Temporal lobe (tissue), 4 donors: ENCODE measurements at places on chromosomes 4 and X. TPM values are rescaled to one million over a fixed set of nuclear protein-coding genes. Genes with fewer than 3 reads are reported as not detected.

The PNMA5 gene
- 3.0 TPM for total RNA-seq

The F9 gene
- total RNA-seq: not detected

The SERTM2 gene
- total RNA-seq: under 0.01 TPM

The HPSE gene
- 0.49 TPM for total RNA-seq

The GAK gene
- 46.2 TPM for total RNA-seq

The CENPC gene
- total RNA-seq: 24.1 TPM

The SLITRK4 gene
- total RNA-seq: 36.9 TPM

The GAGE12E gene
- total RNA-seq: not detected

The TLR10 gene
- 0.74 TPM for total RNA-seq

The GABRG1 gene
- total RNA-seq: 21.9 TPM

The SPINK2 gene
- total RNA-seq: not detected

The GAB3 gene
- 0.74 TPM for total RNA-seq

The CTAG2 gene
- not detected for total RNA-seq

The RBMXL3 gene
- not detected for total RNA-seq

The CXXC4 gene
- 102 TPM for total RNA-seq

The XAGE2 gene
- total RNA-seq: not detected

The PCDH7 gene
- total RNA-seq: 35.2 TPM

The KLB gene
- 0.25 TPM for total RNA-seq

The TRIM75 gene
- not detected for total RNA-seq

The INPP4B gene
- 4.7 TPM for total RNA-seq

The FHIP1A gene
- total RNA-seq: 3.7 TPM

The PAGE2B gene
- total RNA-seq: not detected

The LIMCH1 gene
- total RNA-seq: 117 TPM

The USP51 gene
- total RNA-seq: 3.7 TPM

The TCP11X2 gene
- total RNA-seq: not detected

The NSG1 gene
- 253 TPM for total RNA-seq

The FATE1 gene
- not detected for total RNA-seq

The UBQLN2 gene
- 29.3 TPM for total RNA-seq

The TNMD gene
- total RNA-seq: not detected

The AGA gene
- 9.1 TPM for total RNA-seq

The SMIM43 gene
- 2.5 TPM for total RNA-seq
